ENCODE measurements at places on chromosomes 5 and 9.

- DNase-seq = no peak
Observed at GRCh38 chr9:107792596-107792995, 303.0 kb upstream of the KLF4 start.

DNA sequence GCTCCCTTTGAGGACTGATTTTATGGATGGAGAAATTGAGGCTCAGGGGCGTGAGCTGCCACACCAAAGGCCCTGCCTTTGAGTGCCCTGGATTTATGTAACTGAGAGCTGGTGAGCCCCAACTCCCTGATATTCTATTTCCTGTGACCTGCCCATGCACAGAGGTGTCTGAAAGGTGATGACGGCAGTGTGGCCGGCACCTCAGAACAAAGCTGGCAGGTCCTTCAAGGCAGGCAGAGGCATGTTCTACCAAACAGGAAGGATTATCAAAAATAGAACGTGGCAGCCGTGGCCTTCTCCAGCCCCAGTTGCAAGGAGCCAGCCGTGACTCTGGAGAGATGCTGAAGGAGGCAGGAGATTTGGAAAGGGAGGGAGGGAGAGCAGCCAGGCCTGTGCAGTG, 36.2 kb downstream of the INSYN2B start:
- no peak for DNase-seq

DNA sequence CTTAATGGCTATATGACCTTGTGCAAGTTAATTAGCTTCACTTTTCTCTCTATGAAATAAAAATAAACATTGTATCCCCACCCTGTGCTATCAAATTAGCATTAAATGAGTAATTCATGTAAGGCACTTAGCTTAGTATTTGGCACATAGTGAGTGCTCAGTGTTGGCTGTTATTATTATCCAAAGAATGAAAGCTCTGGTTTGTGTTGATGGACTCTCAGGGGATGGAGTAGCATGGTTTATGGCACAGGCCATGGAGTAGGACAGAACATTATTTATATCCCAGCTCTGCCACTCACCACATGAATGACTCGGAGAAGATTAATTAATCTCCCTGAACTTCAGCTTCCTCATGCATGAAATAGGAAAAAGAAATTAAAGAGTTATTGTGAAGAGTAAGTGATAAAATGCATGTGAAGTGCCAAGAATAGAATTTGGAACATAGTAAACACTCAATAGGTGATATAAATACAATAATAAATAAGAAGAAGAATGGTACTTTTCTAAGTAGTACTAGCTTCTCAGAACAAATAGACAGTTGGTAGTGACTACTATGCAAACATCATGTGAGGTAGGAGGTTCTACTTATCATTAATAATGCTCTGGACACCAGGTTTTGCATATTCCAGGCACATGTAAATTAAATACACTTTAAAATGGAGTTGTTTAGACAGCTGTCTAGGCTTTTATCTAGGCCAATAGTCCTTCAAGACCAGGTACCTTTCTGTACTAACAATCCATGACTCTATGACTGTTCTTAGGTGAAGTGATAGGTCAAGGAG, 146.4 kb downstream of the GRIA1 start:
- DNase-seq = no peak

- no peak for DNase-seq
Observed at GRCh38 chr9:127629468-127630081, 17.5 kb downstream of the STXBP1 start.

DNA sequence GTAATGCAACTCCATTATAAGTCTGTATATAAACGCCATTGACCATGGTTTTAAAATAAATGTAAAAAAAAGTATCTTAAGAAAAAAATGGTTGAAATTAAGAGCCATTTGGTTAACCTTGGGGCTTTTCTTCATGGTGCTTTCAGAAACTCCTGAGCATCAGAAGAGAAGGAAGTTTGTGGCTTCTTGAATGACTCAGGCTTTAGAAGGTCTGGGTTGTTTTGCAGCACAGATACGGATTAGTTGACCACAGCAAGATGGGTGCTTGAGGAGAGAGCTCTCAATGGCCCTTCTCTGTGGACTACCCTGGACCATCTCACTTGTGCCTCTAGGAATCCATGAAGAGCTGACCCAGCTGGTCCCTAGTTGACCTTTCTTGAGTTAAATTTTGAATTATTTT, 189.5 kb downstream of the TMEM38B start:
- DNase-seq = no peak
